ENCODE measurements at places on chromosomes 3 and 15.

GRCh38 chr3:196942915-196943277 lies 568 bp upstream of the NCBP2 start:
- DNase-seq = no peak

- no peak for DNase-seq
Observed at GRCh38 chr3:182258538-182259177, 534.6 kb upstream of the ATP11B start.

DNA sequence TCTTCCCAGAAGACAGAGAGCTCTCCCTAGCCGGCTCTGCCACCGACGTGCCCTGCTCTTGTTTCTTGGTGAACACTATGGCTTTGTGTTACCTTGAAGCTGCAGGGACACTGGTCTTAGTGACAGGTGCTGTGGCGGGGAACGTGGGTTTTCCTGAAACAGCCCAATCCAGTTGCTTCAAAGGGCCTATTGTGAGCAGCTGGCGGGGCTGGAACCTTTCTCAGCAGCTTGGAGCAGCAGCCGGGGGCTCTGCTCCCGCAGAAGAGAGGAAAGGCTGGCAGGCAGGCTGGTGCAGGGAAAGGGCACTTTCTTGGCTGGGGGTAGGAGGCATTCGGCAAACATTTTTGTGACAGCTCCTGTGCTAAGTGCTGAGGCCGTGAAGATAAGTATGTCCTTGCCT lies 12.8 kb downstream of the MYZAP start:
- DNase-seq = no peak

DNA sequence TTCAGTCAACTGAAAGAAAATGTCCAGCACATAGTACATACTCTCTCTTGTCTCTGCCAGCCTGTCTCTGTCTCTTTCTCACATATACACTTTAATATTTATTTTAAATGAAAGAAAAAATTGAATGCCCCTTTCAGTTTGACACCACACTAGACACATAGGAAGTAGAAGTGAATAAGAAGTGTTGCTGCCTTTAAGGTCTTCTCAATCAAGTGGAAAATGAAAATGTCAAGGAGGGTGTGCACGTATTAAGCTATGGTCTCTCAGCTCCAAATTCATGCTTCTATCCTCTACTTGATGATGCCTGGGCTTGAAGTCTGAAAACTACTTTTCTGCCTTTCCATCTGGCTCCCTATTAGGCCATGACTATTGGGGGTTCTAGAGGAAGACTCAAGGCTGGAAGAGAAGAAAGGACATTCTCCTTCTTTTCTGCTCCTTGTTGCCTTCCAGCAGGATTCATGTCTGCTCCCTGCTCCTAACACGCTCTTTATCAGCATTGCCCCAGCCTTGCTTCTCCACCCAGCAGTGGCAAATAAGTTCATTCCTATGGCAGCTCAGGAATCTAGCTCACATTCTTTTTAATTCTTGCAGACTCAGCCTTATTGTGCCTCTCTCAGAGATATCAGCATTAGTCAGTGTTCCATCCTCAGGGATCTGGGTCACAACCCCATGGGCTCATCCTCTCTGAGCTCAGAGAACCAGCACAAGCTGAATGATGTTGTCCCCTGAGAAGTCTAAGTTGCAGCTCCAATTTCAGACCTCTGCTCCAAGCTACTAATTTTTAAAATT lies 609.1 kb upstream of the GRM7 start:
- no peak for DNase-seq

DNA sequence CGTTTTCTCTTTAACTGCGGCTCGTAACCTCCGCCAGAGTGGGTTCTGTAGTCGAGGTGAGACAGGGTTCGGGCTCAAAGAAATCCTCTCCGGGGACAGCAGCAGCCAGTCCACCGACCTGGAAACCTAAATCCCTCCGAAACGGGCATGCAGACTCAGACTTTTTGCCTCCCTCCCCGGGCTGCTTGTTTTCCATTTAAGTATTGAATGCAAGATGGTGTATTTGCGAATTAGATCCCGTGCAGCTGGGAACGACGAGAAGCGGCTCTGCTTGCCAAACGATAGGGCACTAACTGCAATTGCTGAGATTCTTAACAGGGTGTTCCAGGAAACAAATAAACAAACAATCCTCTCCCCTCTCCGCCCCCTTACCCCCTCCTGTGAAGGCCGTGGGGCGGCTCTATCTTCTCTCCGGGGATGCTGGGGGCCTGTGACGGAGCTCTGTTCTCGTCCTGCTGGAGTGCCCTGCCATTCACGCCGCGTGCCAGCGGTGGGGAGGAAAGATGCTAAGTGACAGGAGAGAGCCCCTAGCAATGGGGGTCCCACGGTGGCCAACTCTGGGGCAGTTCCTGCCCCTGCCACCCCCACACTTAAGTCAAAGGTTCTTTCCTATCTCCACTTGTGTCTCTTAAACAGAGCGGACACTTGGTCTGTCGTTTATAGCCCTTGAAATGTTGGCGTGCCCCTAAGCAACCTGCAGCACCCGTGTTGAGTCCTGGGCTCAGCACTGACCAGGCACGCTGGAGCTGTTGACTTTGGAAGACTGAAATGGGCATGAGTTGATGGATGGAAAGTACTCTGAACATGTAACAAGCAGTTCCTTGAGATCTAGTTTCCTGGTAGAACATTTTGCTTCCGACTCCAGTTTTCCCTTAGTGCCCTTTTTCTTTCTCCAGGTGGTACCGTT lies 1.3 kb upstream of the ETV5 start:
- DNase-seq = no peak

DNA sequence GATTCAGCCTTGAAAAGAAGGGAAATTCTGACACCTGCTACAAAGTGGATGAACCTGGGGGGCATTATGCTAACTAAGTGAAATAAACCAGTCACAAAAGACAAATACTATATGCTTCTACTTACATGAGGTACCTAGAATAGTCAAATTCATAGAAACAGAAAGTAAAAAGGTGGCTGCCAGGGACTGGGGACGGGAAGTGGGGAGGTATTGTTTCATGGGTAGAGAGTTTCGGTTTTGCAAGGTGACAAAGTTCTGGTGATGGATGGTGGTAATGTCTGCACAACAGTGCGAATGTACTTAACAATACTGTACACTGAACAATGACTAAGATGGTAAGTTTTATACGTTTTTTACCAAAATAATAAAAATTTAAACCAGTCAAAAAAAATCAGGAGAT lies 4.8 kb downstream of the IDH2 start:
- DNase-seq = no peak

GRCh38 chr15:57418635-57419034 lies 42.3 kb downstream of the CGNL1 start:
- no peak for DNase-seq

DNA sequence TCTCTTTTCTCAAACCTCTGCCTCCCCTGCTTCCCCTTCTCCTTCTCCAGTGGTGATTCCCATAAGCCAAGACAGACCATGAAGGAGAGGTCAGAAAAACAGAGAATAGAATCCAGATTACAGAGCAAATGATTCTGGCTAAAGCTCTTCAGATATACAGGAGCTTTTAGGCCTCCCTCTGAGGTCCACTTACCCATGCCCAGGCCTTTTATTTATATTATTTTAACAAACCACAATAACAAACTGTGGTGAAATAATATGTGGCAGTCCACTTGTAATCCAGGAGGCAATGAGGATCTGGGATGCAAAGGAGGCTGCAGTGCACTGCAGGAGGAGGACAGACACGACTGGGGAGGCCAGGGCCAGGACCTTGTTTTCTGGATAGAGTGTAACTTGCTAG lies 104.1 kb downstream of the STAC start:
- no peak for DNase-seq

DNA sequence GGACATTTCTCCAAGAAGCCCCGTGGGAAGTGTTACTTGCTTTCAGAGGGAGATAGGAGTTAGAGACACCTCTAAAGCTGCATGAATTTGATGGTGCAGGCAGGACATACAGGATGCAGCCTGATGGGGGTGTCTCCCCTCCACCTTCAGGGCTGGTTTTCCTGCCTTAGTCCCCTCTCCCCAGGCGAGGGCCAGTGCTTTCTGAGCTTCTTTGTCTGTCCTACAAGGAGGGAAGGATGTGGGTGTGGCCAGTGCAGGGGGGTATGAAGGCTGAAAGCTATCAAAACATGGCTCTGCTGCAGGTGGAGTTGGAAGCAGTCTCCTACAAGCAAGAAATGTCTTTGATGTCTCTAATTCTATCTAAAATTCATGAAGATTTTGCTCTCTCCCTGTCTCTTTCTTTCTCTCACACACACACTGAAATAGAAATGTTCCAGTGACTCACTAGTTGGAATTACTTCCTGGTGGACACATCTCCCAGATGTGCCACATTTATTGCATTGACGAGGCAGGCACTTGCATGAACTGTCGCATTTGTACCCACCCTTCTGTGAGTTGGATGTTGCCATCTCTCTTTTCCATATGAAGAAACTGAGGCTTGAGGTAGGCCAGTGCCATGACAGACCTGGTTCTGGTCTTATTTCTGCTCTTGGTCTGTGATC lies 13.9 kb upstream of the PODXL2 start:
- DNase-seq = no peak

Data from NCI-H187 treated with DMSO at 0.1 percent for 48 hours (cell line).